Activated naive CD4-positive, alpha-beta T cell treated with Interleukin-2 at 50 U/mL for 16 hours (primary cell): ENCODE measurements at places on chromosomes 5 and 9.

GRCh38 chr5:145506185-145506850, 328.8 kb downstream of the PRELID2 start:
- DNase-seq, result no peak

DNA sequence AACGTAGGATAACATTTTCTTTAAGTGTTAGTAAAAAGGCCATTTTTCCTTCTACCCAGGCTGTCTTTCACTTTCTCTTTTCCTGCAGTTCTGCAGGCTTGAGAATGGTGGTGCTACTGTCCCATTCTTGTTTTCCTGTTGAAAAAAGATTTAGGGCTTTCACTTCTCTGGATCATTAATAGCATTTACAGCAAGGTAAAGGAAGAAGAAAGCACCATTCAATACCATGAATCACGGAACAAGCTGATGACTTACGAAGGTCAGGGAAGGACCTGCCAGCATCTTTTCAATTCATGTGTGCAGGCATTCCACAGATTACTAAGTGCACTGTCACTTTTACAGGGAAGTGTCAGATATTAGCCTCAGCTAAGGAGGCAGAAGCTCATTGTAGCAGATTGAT, 292.8 kb downstream of the YTHDC2 start:
- DNase-seq, result no peak

DNA sequence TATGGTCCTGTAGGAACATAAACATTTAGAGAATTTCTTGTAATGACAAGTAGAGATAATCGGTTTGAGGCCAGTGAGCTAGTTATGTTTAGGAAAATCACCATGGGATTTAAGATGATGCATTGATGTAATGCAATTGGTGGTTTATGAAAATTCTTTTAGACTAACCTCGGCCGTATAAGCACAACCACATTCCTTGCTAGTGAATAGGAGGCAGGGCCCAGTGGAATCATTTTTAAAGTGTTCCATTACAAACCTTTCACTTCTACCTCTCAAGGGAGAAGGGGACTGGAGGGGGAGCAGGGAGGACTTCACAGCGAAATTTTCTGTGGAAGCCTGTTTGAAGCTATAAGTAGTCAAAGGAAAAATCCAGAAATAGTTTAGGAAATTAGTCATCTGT, 71.8 kb upstream of the NFIL3 start:
- no peak for DNase-seq

DNA sequence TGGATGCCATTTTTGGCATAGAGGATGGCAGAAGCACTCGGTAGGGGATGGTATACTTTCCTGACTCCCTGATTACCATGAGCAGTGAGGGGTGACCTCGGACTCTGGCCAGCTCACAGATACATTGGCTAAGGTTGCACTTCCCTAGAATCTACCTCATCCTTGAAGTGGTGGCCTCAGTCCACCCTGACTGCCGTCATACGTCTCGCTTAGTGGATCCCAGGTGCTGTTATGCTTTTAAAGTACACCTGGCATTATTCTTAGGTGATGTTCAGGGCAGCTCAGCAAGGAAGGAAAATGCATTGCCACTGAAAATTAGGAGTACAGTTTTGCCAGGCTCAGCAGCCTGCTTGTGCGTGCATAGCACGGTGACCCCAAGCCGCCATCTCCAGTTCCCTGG, 87.3 kb downstream of the SYK start:
- no peak for DNase-seq
